ENCODE measurements at places on chromosomes 2 and 18.

DNA sequence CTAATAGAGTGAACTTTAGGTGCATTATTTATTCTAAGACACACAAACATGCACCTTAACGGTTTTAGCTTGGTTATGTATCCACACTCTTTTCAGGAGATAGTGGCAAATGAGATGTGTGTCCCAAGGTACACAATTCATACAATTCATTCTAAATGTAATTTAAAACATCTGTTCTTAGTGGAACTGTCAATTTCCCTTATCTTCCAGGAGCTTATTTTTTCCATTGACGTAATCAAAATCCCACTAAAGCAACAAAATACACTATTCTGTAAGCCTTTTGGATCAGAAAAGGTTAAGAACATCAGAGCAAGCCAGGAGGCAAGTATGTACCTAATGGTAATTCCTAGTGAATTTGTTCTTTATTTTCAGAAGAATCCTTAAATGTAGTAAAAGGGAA lies 19.8 kb downstream of the EIF2AK3 start:
- DNase-seq = no peak

DNA sequence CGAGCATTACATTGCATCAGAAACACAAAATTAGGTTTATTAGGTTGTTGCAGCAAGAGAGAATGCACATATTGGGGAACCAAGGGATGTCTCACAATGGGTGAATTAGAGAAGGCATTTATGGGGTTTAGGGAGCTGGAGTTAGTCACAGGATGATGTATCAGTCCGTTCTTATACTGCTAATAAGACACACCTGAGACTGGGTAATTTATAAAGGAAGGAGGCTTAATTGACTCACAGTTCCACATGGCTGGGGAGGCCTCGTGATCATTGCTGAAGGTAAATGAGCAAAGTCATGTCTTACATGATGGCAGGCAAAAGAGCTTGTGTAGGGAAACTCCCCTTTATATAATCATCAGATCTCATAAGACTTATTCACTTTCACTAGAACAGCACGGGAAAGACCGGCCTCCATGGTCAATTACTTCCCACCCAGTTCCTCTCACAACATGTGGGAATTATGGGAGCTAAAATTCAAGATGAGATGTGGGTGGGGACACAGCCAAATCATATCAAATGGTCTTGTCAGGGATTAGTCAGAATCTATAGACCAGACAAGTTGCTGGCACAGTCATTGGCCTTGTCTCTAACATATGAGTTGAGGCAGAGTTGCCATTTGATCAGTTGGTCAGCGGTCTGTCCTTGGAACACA lies 61.9 kb upstream of the RBMS1 start:
- DNase-seq = no peak

DNA sequence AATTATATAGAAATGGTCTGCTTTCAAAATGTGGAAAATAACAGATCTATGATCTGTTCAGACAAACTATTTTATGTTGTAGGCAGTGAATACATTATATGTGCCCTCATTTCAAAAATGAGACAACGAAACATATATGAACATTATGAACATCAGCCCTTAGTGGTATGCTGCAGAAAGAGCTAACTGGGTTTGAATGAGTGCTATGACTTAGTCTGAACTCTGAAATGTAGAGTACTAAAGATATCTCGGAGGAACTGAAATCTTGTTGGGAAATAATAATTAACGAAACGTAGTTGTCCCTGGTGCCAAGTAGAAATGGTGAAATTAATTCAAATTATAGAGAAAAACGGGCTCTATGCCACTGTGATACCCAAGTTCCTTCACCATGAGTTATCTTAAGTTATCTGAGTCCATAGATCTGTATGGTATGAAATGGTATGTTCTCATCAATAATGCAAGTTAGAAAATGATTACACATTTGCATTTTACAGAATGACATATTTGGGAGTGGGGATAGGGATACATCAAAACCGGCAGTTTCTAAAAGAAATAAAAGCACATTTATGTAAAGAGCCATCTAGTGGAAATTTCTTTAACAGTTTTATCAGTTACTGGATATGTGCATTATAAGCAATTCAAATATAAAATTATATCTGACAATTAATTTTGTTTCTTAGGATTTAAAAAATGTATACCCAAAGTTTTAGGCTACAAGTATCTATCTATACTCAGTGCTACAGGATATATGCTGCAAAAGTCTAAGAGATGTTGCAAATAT lies 26.7 kb downstream of the STARD6 start:
- DNase-seq = no peak

DNA sequence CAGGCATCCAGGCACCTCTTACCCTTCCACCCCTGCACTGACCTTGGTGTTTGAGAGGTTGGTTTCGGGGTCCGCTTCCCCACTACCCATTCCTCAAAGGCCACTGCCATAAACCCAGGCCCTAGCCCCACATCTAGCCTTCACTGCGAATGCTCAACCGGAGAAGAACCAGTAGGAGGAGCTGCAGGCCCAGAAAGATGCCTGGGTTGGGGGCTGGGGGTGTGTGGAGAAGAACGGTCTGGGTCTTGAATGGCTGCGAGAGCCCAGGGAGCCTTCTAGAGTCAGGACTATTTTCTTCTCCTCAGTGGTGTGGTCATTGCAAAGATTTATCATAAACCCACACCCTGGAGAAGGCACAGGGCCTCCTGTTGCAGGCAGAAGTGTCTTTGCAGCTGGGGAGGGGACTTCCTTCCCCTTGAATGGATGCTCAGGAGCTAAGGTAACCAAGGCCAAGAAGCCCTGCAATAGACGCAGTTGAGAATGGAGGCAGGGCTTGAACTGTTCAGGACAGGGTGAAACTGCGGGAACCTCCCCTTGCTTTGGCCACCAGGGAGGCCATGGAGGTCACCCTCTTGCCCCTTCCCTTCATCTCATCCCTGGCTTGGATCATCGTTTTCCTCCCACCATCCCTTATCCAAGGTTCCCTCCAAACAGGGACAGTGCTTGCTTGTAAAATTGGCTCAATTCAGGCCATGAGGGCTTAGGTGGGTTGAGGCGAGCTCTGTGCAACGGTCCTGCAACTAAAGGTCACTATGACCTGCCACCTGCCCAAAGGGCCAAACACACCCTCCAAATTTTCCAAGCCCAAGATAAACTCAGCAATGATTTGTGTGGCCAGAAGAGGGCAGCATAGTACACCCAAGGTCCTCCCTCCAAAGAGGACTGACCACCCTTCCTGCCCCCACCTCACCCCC lies 20.9 kb downstream of the THNSL2 start:
- peak; percentile 2 for DNase-seq

- peak; percentile 72 for DNase-seq
Observed at GRCh38 chr2:6771634-6772611, 93.8 kb downstream of the CMPK2 start.
